Activated CD4-positive, alpha-beta T cell treated with anti-CD3 and anti-CD28 coated beads, Interleukin-2, amount 10 ng/mL, durations not matched to agents 24 days and 14 days (primary cell): ENCODE measurements at places on chromosomes 3 and 15. TPM values are rescaled to one million over a fixed set of nuclear protein-coding genes. Genes with fewer than 3 reads are reported as not detected.
A peak's percentile ranks its signal among the peaks of the same experiment; 100 is the strongest.

DNA sequence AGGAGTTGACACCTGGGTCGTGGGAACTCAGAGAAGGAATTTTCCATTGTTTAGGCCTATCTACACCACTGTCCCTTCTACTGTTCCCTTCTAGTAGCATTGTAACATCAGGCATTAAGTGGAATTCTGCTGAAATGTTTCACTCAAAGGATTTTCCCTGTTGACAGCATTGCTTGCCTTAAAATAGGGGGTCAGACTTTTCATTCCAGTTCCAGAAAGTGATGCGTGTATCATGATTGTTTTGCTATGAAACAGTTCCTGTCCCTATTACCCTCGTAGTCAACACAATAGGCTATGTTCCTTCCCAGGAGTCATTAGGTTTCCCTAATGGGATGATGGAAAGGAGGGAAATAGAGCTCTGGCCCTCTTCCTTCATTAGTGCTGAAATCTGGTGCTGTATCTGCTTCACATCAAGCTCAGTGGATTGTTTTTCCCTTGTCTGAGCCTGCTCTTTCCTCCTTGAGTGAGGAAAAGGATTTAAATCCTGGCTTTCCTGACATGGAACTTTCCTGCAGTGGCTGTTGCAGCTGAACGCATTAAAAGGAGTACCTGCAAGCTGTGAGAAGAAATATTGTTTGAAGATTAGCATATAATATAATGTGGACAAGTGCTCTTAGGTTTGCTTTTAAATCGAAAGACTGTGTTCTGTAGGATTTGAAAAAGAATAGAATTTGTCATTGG lies 195.9 kb downstream of the KLHL25 start:
- no peaks in the 10 kb centered on the region for H3K27me3 ChIP-seq
- H3K27ac ChIP-seq = no peak overlapping the region
- H3K36me3 ChIP-seq = peaks cover 34% of the 10 kb centered on the region
- no peak for DNase-seq
- peaks cover 38% of the 10 kb centered on the region for H3K4me1 ChIP-seq
- H3K4me3 ChIP-seq = no peak overlapping the region

Gene GHRL
- 0.43 and 1.3 TPM in 2 replicates for total RNA-seq

GRCh38 chr15:101070024-101070423 lies 150.9 kb downstream of the LRRK1 start:
- no peak overlapping the region for H3K4me3 ChIP-seq
- peaks cover 3% of the 10 kb centered on the region for H3K27me3 ChIP-seq
- peak overlapping the region; percentile 90 for H3K27ac ChIP-seq
- peaks cover 9% of the 10 kb centered on the region for H3K4me1 ChIP-seq
- no peaks in the 10 kb centered on the region for H3K36me3 ChIP-seq

DNA sequence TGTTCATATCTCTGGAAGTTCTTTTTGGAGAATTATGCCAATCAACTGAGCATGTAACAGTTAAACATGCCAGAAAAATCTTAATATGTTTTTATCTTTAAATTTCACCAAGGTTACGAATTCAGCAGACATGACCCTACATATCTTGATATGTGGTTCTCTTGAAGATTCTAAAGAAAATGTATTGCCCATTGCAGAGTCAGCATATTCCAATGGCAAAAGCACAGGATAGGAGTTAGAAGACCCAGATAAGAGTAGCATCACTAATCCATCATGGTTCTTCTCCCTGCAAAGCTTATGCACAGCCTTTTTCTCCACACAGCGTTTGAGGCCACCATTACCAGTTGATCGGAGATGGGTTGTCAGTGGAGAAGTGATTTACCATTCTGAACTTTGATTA lies 402.8 kb downstream of the EPHB1 start:
- no peak overlapping the region for H3K4me3 ChIP-seq
- H3K4me1 ChIP-seq = no peaks in the 10 kb centered on the region
- no peaks in the 10 kb centered on the region for H3K36me3 ChIP-seq
- no peaks in the 10 kb centered on the region for H3K27me3 ChIP-seq
- H3K27ac ChIP-seq = no peak overlapping the region

Gene NAALADL2
- not detected in 2 replicates for total RNA-seq

- no peak overlapping the region for H3K27ac ChIP-seq
- no peaks in the 10 kb centered on the region for H3K4me1 ChIP-seq
- no peak overlapping the region for H3K4me3 ChIP-seq
Measured at GRCh38 chr15:100995471-100996430, 76.6 kb downstream of the LRRK1 start.
